ENCODE measurements at places on chromosomes 4 and X. TPM values are rescaled to one million over a fixed set of nuclear protein-coding genes. Genes with fewer than 3 reads are reported as not detected.

DNA sequence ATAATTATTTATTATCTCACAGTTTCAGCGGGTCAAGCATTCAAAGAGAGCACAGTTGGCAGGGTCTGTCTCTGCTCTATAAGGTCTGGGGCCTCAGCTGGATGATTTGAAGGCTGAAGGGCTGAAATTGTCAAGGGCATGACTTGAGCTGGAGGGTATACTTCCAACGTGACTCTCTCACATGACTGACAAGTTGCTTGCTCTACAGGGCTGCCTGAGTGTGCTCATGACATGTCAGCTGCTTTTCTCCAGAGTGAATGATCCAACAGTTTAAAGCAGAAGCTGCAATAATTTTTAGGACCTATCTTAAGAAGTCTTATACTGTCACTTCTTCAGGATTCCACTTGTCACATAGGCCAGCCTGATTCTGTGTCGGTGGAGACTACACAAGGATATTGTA is 51.2 kb downstream of the TIGD2 start:
- H3K27ac ChIP-seq, result no peak overlapping the region
- H3K4me1 ChIP-seq, result no peaks in the 10 kb centered on the region
- no peak overlapping the region for H3K4me3 ChIP-seq
- no peak for DNase-seq
- H3K27me3 ChIP-seq, result no peaks in the 10 kb centered on the region
- no peaks in the 10 kb centered on the region for H3K36me3 ChIP-seq

The FGA gene
- polyA plus RNA-seq, result 16,618 TPM

DNA sequence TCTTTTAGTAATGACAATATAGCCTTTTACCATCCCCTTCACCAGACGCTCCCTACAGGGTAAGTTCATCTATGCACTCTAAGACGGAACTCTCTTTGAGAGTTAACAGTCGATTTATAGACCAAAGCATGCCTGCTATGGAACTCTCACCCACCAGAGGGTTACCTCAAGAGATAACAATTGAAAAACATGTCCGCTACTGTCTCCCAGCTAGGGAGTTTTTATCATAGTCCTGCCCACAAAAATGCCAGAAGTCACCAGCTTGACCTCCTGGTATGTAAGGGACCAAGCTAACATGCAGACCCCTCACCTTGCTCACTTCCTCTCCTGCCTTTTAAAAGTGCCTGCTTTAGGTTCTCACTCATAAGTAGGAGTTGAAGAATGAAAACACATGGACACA is 16.7 kb upstream of the YTHDC1 start:
- no peaks in the 10 kb centered on the region for H3K4me1 ChIP-seq
- no peak overlapping the region for H3K4me3 ChIP-seq
- no peaks in the 10 kb centered on the region for H3K27me3 ChIP-seq
- DNase-seq, result no peak
- no peaks in the 10 kb centered on the region for H3K36me3 ChIP-seq
- H3K27ac ChIP-seq, result no peak overlapping the region

DNA sequence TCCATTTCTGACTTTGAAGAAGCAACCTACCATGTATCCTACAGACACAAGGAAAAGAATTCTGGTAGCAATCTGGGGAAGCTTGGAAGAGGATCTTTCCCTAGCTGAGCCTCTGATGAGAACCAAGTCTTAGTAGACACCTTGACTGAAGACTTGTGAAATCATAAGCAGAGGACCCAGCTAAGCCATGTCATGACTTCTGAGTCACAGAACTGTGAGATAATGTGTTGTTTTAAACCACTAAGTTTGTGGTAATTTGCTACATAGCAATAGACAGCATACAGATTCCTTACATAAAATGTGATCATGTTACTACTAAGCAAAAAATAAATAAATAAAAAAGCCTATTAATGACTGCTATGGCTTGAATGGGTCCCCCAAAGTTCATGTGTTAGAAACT is 71.3 kb upstream of the ANKRD50 start:
- no peak for DNase-seq
- H3K27me3 ChIP-seq, result no peaks in the 10 kb centered on the region
- H3K27ac ChIP-seq, result no peak overlapping the region
- H3K36me3 ChIP-seq, result no peaks in the 10 kb centered on the region
- H3K4me1 ChIP-seq, result no peaks in the 10 kb centered on the region

DNA sequence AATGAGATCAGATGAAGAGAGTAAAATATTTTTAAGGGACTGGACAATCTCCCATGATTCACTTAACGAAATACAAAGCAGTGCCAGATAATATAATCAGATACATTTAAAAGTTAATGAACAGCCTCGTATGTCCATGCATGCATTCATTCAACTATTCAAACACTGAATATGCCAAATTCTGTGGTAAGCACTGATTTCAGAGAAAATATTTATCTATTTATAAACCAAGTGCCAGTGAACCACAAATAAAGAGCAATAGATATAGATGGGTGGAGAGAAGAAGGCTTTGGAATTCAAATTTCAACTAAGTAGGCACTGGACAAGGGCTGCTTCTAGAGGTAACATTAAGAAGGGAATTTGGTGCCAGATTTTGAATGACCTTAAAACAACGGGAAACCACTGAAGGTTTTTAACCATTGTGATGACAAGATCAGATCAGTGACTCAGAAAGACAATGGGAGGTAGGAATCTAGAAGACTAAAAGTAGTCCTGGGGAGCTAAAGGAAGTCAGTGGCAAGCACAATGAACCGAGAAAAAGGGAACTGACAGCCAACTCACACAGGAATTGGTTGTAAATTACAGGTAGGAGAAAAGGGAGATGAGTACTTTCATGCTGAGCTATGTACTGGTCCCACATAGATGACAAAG is 14.2 kb downstream of the ELOVL6 start:
- DNase-seq, result no peak
- H3K4me3 ChIP-seq, result no peak overlapping the region
- peaks cover 12% of the 10 kb centered on the region for H3K4me1 ChIP-seq
- H3K27me3 ChIP-seq, result no peaks in the 10 kb centered on the region

DNA sequence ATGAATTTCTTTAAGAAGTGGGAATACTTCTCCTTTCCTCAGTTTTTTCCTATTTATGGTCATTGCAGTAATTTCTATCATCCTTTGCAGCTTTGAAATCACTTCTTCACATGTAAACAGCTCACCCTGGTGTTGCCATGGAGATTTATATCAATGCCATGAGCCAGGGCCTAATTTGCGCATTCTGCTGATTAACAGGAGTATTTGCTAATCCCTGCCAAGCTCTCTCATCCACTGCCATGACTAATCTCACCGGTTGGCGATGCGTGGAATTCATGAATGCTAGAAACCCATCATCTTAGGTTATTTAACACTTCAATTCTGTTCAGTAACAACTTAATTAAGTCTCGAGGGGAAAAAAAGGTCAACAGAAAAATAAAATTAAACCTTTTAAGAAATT is 11.8 kb upstream of the FGF13 start:
- no peak for DNase-seq
- H3K27ac ChIP-seq, result no peak overlapping the region

DNA sequence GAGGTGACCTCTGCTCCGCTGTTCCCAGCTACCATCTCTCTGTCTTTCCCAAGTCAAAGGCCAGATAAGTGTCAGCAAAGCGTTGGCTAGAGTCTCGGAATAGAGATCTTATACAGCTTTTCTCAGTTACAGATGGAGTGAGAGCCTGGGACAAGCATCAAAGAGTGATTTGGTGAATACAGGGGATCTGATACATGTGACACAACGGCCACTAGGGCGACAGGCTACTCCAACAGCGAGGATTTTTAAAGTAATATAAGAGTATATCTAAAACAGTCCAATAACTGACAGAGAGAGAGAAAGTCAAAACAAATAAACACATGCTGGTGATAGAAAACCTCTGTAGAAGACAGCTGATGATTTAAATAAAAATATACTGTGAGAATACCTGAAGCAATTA is 433.1 kb upstream of the SMIM31 start:
- H3K27me3 ChIP-seq, result no peaks in the 10 kb centered on the region
- no peak overlapping the region for H3K4me3 ChIP-seq
- DNase-seq, result no peak
- no peaks in the 10 kb centered on the region for H3K4me1 ChIP-seq

DNA sequence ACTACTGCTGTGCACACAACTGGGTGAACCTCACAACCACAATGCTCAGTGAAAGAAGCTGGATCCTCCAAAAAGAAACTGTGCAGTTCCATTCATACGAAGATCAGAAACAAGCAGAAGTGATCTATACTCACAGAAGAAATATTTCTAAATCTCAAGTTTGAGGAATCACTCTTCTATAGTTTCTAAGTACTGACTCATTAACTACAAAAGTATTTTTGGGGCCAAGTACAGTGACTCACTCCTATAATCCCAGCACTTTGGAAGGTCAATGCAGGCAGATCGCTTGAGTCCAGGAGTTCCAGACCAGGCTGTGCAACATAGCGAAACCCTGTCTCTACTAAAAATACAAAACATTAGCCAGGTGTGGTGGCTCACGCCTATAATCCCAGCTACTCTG is 51.3 kb upstream of the RELL1 start:
- H3K27me3 ChIP-seq, result no peaks in the 10 kb centered on the region
- H3K4me1 ChIP-seq, result peaks cover 10% of the 10 kb centered on the region
- no peak overlapping the region for H3K27ac ChIP-seq
- H3K4me3 ChIP-seq, result no peak overlapping the region
- no peaks in the 10 kb centered on the region for H3K36me3 ChIP-seq

The MAGEB4 gene
- polyA plus RNA-seq, result not detected

GRCh38 chrX:125998432-125998831 is 167.7 kb downstream of the DCAF12L2 start:
- H3K36me3 ChIP-seq, result no peaks in the 10 kb centered on the region
- H3K4me1 ChIP-seq, result no peaks in the 10 kb centered on the region

The CSN1S1 gene
- polyA plus RNA-seq, result not detected

The PARM1 gene
- polyA plus RNA-seq, result 0.42 TPM

DNA sequence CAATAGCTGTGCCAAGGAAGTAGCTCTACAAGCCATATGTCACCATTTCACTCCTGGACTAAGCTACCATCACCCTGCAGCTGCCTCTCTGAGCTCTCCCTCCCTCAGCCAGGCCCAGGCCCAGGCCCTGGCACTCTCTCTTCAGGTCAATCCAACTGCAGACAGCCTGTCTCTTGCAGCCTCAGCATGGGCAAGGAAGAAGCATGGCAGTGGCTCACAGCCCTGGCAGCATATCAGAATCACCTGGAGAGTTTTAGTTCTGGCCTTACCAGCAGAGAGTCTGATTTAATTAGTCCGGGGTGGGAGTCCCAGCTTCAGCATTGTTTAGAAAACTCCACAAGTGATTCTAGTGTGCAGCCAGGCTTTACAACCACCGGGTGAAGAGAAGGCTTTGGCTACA is 31.5 kb downstream of the NALF2 start:
- no peaks in the 10 kb centered on the region for H3K36me3 ChIP-seq
- no peak for DNase-seq
- H3K27ac ChIP-seq, result no peak overlapping the region
- no peaks in the 10 kb centered on the region for H3K4me1 ChIP-seq
- H3K4me3 ChIP-seq, result no peak overlapping the region
- no peaks in the 10 kb centered on the region for H3K27me3 ChIP-seq

DNA sequence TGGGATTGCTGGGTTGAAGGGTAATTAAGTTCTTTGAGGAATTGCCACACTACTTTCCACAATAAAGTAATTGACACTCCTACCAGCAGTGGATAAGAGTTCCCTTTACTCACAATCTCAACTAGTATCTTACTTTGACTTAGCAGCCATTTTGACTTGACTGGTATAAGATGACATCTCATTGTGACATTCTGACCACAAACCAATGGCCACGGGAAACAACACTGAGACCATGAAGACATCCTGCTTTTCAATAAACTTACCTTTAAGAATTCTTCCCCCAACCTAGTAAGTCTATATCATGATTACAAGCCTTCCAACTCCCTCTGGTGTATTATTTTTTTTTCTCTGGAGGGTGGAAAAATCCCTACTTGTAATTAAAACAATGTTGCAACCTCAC is 66.9 kb upstream of the WDR1 start:
- H3K4me1 ChIP-seq, result no peaks in the 10 kb centered on the region
- H3K27ac ChIP-seq, result no peak overlapping the region
- no peaks in the 10 kb centered on the region for H3K36me3 ChIP-seq
- H3K4me3 ChIP-seq, result no peak overlapping the region

The AMER1 gene
- 1.3 TPM for polyA plus RNA-seq

GRCh38 chr4:182042945-182043344 is 200.3 kb upstream of the TENM3 start:
- H3K36me3 ChIP-seq, result no peaks in the 10 kb centered on the region
- H3K27ac ChIP-seq, result no peak overlapping the region
- no peaks in the 10 kb centered on the region for H3K4me1 ChIP-seq

DNA sequence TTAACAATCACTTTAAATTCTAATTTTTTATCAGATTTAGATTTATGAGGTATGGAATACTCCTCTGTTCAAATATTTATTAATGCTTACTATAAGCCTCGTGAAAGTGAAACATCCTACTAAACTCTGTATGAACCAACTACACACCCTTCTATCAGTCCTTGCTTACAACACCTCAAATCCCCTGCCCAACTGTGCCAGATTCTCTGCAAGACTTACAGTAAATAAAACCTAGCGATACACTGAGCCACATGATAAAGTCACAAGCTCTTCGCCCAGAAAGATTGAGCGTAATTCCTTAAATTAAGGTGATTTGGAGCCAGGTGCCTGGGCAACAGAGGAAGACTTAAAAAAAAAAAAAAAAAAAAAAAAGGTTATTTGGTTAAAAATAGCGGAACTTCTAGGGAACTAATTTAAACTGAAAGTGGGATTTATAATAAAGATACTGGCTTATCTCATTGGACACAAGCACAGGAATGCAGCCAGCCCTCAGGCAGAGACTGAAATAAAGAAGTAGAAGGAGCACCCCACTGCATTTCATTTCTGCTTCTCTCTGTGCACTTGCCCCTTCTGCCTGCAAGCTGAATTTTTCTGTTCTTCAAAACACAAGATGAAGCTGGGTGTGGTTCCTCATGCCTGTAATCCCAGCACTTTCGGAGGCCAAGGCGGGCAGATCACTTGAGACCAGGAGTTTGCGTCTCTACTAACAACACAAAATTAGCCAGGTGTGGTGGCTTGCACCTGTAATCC is 17.5 kb upstream of the C4orf36 start:
- no peaks in the 10 kb centered on the region for H3K27me3 ChIP-seq
- H3K4me1 ChIP-seq, result no peaks in the 10 kb centered on the region
- no peak overlapping the region for H3K4me3 ChIP-seq
- no peaks in the 10 kb centered on the region for H3K36me3 ChIP-seq
- no peak overlapping the region for H3K27ac ChIP-seq

- H3K4me3 ChIP-seq, result no peak overlapping the region
- H3K27ac ChIP-seq, result no peak overlapping the region
- no peaks in the 10 kb centered on the region for H3K36me3 ChIP-seq
- no peaks in the 10 kb centered on the region for H3K4me1 ChIP-seq
- no peaks in the 10 kb centered on the region for H3K27me3 ChIP-seq
Observed at GRCh38 chr4:119736559-119736958, 108.0 kb upstream of the PDE5A start.

GRCh38 chr4:11420327-11420726 is 8.4 kb downstream of the HS3ST1 start:
- H3K4me1 ChIP-seq, result no peaks in the 10 kb centered on the region
- no peaks in the 10 kb centered on the region for H3K27me3 ChIP-seq
- no peak overlapping the region for H3K27ac ChIP-seq
- no peak for DNase-seq
- no peaks in the 10 kb centered on the region for H3K36me3 ChIP-seq

GRCh38 chrX:69311936-69312670 is 146.8 kb upstream of the PJA1 start:
- DNase-seq, result no peak
- H3K4me1 ChIP-seq, result no peaks in the 10 kb centered on the region
- H3K27me3 ChIP-seq, result peaks cover 2% of the 10 kb centered on the region
- H3K27ac ChIP-seq, result no peak overlapping the region

GRCh38 chr4:3781997-3782930 is 16.1 kb downstream of the ADRA2C start:
- H3K27ac ChIP-seq, result no peak overlapping the region
- no peak for DNase-seq
- no peaks in the 10 kb centered on the region for H3K36me3 ChIP-seq
- peaks cover 34% of the 10 kb centered on the region for H3K4me1 ChIP-seq
- no peaks in the 10 kb centered on the region for H3K27me3 ChIP-seq

All from liver (tissue), 10 donors.